T47D (cell line): ENCODE measurements at places on chromosomes 13 and 19.

DNA sequence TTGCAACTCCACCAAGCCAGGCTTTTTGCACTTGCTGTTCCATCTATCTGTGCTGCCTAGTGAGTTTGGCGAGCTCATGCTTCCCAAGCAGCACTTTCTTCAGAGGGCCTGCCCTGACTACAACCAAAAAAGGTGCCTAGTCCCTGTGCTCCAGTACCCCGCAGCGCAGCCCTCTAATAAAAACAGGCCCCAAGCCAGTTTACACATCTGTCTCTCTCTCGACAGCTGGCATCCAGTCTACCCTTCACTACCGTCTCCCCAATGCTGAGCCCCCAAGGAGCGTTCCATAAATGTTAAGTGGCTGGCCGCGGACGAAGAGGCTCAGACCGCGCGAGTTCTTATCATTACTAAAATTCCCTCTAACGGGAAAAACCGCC is 512 bp downstream of the MED4 start:
- DNase-seq: no peak

DNA sequence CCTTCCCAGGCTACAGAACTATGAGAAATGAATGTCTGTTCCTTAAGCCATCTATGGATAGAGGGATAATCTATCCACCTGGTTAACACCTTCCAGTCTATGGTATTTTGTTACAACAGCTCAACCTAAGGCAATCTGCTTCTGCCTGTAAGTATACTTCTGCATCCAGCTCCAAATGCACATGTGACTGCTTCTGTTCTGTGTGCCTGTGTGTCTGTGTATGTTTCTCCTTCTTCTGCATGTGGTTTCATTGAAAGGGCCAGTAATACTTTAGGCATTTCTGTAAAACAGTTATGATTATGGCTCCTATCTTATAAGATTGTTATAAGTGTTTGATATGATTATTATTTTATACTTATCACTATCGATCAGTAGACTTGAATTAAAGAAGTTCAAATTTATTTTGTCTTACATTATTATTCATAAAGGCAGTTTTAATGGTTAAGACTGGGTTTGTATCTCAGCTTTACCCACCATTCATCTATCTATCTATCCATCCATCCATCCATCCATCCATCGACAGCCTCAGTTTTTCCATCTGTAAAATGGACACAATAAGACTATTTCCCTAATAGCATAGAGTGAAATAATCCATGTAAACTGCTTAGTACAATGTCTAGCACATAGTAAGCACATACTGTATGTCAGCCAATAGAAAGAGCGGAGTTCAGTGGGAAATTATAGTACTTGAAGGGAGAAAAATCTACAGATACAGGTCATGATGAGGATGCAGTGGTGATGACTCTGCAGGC is 37.5 kb upstream of the TM9SF2 start:
- DNase-seq: no peak

DNA sequence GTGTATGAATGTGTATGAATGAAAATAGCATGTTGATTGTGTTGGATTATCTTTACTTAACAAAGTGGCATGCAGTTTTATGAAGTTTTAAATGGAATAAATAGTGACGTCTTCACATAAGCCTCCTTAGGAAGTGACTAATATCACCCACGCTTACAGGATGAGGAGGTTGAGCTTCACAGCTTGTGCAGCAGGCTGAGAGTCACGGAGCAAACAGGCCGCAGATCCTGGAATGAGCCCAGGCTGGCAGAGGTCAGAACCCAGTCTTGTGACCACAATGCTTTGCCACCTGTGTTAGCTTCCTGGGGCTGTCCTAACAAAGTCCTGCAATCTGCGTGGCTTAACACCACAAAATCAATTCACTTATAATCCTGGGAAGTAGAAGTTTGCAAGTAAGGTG is 20.8 kb downstream of the LAIR2 start:
- DNase-seq: no peak

GRCh38 chr13:39463611-39464010 is 139.4 kb downstream of the LHFPL6 start:
- DNase-seq: no peak

GRCh38 chr19:53993448-53993847 is 2.0 kb downstream of the CACNG6 start:
- DNase-seq: no peak

DNA sequence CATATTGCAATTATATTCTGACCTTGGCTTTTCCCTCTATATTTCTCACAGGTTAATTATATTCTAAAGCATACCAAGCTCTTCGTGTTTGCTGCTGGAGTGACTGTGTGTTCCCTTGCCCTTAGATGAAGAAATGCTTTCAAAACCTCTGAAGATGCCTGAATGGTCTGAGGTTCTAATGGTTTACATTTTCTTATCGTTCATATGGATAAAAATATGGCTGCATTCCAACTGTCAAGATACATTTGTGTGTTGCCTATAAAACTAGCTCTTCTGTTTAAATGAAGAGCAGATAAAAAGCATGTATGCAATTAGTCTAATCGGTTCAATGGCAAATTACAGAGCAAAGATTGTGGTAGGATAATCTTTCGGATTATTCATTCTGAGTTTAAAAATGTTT is 68.4 kb upstream of the ANKRD10 start:
- DNase-seq: no peak

DNA sequence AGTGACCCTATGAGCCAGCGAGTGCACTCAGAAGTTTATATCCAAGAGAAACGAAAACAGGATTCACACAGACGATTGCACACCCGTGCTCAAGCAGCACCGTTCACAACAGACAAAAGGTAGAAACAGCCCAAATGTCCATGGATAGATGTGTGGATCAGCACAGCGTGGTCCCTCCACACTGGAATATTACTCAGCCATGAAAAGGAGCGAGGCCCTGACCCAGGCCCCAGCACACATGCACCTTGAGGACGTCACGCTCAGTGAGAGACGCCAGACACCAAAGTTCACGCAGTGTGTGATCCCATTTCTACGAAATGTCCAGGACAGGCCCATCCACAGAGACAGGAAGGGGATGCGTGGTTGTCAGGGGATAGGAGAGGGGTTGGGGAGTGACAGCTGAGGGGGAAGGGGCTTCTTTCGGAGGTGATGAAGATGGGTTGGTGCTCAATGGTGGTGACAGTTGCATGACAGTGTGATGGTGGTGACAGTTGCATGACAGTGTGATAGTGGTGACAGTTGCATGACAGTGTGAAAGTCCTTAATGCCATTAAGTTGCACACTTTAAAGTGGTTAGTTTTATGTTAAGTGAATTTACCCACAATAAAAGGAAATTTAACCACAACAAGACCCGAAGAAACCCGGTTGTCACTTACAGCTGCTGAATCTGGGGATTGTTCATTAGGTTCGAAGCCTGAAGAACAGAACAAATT is 18.9 kb upstream of the SLC39A3 start:
- DNase-seq: no peak

GRCh38 chr13:78460176-78460575 is 143.2 kb downstream of the POU4F1 start:
- no peak for DNase-seq

DNA sequence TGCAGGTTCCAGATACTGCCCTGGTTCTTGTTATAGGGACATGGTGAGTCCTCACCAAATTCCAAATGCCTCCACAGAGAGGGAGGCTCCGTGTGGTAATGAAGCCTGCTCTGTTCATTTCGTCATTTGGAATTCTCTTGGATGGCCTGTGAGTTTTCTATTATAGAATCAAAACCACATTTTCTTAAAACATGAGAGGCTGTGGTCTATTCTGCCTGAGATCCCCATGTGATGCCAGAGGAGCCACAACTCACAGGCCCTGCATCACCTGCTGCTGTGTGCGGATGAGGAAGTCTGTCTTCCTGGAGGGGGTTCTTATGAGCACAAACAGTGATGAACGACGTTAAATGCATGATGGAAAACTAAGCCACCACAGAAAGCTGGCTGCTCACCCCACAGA is 264.4 kb downstream of the UQCRFS1 start:
- DNase-seq: no peak
